CD4-positive, alpha-beta T cell treated with Interleukin-17A for 1 hour (primary cell): ENCODE measurements at places on chromosomes 2 and 18.

DNA sequence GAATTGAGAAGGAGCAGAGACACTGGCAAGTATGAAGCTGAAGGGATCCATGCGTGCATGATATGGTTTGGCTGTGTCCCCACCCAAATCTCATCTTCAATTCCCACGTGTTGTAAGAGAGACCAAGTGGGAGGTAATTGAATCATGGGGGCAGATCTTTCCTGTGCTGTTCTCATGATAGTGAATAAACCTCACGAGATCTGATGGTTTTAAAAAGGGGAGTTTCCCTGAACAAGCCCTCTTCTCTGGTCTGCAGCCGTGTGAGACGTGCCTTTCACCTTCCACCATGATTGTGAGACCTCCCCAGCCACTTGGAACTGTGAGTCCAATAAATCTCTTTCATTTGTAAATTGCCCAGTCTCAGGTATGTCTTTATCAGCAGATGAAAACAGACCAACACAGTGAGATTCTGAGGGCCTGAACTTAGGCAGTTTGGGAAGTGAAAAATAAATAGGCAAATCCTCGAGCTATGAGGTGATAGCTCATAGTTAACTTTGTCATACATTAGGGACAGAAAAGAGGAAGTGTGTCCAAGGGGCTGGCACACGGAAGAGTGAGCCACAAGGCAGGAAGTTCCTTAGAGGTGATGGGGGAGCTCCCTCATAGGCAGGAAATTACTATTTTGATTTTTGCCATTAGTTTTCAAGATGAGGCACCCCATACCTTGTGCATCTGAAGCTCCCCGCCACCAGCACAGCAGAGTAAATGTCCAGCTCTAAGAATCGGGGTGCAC is 658.8 kb upstream of the ID2 start:
- peak; percentile 9 for DNase-seq

GRCh38 chr2:133062931-133063665 is 393.1 kb upstream of the LYPD1 start:
- no peak for DNase-seq

DNA sequence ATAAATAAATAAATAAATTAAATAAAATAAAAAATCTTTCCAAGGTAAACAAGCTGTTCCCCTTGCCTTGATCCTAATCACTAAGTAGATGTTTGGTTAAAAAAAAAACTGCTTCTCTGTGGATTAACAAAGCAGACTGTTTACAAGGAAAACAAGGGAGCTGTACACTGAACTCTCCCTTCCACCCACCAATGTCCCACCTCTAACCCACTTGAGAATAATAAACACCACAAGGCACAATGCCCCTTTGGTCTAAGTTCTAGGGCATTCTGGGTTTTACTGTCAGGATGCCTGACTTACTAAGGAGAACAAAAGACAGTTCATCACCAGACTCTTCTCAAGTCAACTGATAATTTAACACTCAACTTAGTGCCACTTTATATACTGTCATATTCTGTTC is 83.5 kb downstream of the NCKAP1 start:
- no peak for DNase-seq

- no peak for DNase-seq
Measured at GRCh38 chr2:236642584-236643291, 73.1 kb downstream of the ACKR3 start.

DNA sequence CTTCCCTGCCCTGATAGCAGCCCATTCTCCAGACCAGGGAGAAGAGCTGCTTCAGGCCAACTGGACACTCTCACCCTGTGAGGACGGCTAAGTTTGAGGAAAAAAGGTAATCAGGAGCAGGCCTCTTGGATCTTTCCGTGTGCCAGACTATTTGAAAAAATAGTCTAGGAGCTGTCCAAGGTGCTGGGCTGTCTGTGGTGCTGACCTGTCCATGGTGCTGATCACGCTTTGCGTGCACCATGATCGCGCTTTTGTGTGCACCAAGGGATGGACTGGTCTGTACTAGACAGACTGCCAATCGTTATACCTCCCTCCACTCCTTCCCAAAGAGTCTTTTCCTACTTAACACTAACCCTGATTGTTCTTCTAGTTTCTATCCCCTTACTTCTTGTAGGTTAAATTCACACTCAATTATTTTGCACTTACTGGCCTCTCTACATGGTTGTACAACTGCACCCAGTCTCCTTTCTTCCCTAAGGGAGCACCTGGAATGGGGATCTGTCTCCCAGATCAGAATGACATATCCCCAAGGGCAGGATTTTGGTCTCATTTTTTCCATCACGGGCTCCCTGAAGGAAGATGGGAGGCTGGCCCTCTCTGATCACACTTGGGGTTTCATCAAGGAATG is 295.4 kb downstream of the CELF4 start:
- peak; percentile 2 for DNase-seq

DNA sequence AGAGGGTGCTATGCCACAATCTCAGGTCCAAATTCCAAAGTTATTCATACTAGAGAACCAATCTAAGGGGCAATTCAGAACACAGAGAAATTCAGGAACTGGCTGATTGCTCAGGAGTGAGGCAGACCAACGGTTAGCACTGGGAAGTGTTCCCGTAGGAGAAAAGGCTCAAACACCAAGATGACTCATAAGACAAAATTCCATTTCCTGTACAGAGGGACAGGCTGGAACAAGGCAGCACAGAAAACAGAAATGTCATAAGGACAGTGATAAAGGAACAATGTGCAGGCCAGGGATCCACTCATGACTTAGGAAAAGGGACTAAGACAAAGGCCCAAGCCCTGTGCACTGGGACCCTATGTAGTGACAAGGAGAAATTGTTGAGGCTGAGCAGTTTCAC is 54.2 kb downstream of the PDE1A start:
- no peak for DNase-seq

GRCh38 chr18:27712066-27712465 is 464.9 kb downstream of the CDH2 start:
- DNase-seq: no peak

- no peak for DNase-seq
Measured at GRCh38 chr2:168212167-168212566, 35.2 kb downstream of the STK39 start.

GRCh38 chr2:75311993-75312392 is 112.7 kb upstream of the TACR1 start:
- DNase-seq: no peak

GRCh38 chr18:3525870-3526420 is 76.0 kb downstream of the TGIF1 start:
- DNase-seq: peak; percentile 70

DNA sequence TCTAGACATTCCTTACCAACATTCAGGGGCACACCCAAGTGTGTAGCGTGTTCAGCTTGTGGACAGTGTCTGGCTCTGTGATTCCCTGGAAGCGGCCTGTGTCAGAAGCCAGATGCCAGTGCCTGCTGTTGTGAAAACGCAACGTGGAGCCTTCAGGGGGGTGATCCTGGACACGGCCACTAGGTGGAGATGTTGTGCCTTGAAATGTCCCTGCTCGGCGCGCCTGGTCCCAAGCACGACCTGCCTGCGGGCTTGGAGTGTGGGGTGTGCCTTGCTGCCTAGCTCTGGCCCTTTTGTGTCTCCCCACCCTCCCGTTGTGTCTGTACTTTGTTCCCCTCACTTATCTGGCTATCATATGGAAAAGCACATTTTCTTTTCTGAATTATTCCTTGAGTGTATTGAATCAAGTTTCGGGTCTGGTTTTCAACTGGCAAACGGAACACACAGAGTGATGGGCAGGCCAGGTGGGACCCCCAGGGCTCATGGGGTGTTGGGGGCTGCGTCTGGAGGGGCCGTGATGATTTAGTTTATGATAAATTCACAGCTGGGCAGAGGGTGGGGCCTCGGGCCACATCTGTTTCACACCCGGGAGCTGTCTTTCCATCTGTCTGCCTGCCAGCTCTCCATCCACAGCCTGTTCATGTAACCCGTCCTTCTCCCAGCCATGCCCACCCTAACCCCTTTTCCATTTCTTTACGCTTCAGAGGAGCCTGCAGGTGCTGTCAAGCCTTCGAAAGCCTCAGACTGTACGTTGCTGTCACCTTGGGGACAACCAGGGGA is 95.5 kb downstream of the DYSF start:
- DNase-seq: peak; percentile 58

- no peak for DNase-seq
Measured at GRCh38 chr2:83565181-83565580, 893.9 kb downstream of the SUCLG1 start.

- DNase-seq: no peak
Measured at GRCh38 chr2:59276033-59276432, 1034.9 kb upstream of the FANCL start.

- no peak for DNase-seq
Measured at GRCh38 chr2:38533757-38534545, 68.8 kb downstream of the HNRNPLL start.

DNA sequence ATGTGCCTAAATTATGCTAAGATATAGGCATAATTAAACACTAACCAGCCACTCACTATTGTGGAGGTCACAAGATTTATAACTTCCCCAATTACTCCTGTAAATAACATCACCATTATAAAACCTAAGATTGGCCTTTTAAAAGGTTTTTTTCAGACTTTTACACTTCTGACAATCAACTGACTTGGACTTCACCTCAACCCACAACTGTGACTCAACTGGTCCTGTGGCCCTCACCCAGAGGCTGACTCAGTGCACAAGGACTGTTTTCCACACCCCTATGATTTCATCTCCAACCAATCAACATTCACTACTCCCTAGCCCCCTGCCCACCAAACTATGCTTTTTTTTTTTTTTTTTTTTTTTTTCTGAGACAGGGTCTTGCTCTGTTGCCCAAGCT is 11.6 kb downstream of the TTR start:
- no peak for DNase-seq

DNA sequence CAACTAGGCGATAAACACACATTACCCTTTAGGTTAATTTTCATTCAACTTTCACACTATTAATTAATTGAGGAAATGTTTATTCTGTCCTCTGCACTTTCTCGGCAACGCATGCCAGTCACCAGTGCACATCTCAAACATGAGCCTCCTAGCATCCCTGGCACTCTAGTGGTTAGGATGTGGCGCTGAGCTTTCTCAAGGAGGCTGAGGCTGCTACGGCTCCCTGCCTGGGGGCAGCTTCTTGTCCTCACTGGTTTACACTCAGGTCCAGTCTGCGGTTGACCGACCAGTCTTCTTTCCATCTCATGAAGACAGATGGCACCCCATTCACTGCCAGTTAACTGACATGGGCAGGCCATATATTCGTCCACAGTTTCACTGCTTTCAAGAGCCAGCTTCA is 463.4 kb downstream of the EIPR1 start:
- DNase-seq: no peak

DNA sequence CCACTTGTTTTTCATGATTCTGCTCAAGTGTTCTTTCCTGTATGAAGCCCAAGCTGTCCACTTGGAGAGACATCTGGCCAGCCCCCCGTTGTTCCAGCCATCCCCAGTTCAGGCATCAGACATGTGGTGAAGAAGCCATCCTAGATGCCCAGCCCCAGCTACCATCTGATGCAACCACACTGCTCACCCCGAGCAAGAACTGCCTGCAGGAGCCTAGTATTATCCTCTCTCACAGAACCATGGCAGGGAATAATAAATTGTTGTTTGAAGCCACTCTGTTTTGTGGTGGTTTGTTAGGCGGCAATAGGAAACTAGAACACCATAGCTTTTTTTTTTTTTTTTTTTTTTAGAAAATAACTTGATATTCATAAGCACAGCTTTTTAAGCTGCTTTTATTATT is 19.5 kb upstream of the DARS1 start:
- DNase-seq: no peak

DNA sequence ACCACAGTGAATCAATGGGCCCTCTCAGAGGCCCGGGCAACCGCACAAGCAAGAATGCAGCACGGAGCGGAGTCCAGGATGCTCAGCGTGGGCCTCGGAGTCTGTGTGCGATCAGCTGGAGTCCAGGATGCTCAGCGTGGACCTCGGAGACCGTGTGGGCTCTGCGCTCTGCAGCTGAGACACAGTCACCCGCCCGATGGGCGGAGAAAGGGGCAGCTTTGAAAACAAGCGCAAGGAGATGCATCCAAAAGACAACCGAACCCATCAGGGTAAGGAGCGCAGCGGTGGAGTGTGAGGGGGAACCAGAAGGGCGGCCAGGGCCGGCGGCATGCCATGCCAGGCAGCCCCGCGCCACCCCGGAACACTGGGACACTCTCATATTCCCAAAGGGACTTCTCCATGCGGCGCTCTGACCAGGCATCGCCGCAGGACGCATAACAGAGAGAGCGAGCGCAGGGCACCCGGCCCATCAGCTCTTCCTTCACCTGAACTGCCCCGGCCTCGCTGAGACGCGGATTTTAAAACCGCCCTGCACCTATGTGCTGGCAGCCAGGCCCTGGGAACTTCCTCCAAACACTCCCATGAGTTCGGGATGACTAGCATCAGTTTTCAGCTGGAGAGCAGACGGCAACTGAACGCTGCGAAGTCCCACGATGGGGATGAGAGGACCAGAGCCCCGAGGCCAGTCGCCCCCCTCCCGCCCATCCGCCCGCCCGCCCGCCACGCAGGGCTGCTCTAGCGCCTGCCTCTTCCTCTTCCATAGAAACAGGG is 44.7 kb downstream of the MC5R start:
- DNase-seq: no peak

DNA sequence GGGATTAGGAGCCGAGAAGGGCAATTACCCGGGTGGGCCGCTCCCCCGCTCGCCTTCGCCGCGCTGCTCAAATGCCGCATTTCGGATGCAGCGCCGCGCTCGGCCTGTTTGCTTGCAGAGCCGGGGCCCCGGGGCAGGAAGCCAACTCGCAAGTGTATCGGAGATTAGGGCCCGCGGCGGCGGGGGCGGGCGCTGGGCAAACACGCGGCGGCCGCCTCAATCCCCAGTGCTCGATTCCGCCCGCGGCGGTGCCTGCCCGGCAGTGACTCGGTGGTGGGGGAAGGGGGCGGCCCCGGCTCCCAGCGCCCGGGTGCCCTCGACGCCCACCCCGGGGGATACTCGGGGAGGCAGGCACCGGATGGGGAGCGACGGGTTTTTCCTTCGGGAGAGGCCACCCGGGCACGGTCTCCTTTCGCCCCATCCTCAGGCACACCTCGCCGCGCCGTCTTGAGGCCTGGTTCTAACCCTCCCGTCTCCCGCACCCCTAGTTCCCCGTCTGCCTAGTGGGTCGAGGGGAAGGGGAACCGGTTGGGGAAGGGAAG is 26.6 kb upstream of the NOTO start:
- peak; percentile 65 for DNase-seq

GRCh38 chr2:26178746-26179436 is 6.0 kb downstream of the GAREM2 start:
- DNase-seq: no peak

- no peak for DNase-seq
Measured at GRCh38 chr2:196703695-196704094, 64.2 kb downstream of the CCDC150 start.

DNA sequence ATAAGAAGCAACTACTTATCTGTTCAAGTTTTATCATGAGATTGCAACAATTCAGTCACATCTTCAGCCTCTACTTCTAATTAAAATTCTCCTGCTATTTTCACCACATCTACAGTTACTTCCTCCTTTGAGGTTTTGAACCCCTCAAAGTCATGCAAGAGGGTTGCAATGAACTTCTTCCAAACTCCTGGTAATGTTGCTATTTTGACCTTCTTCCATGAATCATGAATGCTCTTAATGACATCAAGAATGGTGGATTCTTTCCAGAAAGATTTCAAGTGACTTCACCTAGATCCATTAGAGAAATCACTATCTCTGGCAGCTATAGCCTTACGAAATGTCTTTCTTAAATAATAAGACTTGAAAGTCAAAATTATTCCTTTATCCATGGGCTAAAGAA is 1052.8 kb upstream of the NRXN1 start:
- no peak for DNase-seq
